Stimulated activated CD4-positive, alpha-beta T cell treated with anti-CD3 and anti-CD28 coated beads, Interleukin-4, amount 100 ng/mL, for 1 hour (primary cell): ENCODE measurements at places on chromosomes 16 and 17.

- no peak for DNase-seq
Measured at GRCh38 chr16:56871172-56871593, 6.2 kb downstream of the SLC12A3 start.

DNA sequence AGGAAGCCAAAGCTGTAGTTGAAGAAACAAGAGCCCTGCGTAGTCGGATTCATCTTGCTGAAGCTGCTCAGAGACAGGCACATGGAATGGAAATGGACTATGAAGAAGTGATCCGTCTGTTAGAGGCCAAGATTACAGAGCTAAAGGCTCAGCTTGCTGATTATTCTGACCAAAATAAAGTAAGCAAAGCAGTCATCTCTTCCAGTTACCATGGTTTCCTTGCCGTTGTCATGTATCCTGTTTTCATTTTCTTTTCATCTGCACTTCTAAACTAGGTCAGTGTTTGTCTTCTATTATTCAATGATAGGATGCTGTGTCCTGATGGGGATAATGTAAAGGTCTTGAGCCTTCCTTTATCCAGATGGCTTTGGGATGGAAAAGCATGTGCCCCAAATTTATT, 104.3 kb downstream of the STXBP4 start:
- no peak for DNase-seq

GRCh38 chr17:61805399-61805798, 57.9 kb downstream of the BRIP1 start:
- DNase-seq, result no peak

- DNase-seq, result no peak
Measured at GRCh38 chr17:12667299-12667958, 1.7 kb downstream of the MYOCD start.

- DNase-seq, result peak; percentile 74
Measured at GRCh38 chr17:50944054-50944901, 78.1 kb upstream of the TOB1 start.

DNA sequence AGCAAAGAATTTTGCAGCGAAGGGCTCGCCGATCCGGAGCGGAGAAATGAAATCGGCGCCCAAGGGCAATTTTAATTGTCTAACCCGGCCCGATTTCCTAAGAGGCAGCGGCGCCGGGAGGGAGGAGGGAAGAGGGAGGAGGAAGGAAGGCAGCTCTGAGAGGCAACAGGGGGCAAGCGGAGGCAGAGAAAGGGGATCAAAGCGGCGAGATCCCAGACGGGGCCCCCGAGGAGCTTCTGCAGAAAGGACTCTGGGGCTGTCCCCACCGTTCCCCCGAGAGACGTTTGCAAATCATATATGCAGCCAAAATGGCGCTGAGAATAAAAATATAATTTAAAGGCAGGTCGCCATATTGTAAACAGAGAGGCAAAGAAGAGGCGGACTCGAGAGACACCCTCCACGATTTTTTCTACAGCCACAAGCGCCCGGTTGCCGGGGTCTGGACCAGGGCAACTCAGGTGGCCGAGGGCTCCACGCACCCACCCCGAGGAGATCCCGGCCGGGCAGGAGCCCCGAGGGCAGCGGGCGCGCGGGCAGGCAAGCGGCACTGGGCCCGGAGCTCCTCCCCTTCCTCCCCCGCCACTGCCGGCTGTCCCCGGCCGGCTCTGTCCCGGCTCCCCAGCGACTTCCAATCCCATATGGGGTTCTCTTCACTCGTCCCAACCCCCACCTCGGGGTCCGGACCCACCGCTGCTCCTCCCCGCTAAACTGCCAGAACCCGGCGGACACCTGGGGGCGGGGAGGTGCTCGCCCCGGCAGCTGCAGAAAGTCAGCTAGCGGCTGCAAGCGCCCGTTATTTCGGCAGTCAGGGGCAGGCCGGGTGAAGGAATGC, 1.9 kb downstream of the PHF12 start:
- DNase-seq, result peak; percentile 78

DNA sequence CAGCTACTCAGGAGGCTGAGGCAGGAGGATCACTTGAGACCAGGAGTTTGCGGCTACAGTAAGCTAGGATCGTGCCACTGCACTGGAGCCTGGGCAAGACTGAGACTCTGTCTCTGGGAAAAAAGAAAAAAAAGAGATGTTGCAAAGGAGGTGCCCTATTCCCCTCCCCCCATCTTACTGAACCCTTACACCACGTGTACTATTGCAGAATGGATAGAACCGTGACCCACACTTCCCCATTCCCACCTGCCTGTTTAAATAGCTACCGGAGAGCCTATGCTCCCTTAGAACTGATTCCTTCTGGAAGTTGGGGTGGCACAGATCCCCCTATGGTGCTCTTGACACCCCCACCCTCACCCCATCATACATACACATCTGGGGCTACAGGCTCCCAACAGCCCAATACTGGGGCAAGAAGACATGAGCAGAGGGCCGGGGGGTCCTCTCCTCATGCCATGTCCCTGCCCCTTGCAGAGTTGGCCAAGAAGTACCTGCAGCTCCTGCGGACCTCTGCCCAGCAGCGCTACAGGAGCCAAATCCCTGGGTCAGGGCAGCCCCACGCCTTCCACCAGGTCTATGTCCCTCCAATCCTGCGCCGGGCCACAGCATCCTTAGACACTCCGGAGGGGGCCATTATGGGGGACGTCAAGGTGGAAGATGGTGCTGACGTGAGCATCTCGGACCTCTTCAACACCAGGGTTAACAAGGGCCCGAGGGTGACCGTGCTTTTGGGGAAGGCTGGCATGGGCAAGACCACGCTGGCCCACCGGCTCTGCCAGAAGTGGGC, 35.7 kb downstream of the NLRC5 start:
- DNase-seq, result no peak

GRCh38 chr16:64696866-64697265, 425.0 kb downstream of the CDH11 start:
- DNase-seq, result no peak

DNA sequence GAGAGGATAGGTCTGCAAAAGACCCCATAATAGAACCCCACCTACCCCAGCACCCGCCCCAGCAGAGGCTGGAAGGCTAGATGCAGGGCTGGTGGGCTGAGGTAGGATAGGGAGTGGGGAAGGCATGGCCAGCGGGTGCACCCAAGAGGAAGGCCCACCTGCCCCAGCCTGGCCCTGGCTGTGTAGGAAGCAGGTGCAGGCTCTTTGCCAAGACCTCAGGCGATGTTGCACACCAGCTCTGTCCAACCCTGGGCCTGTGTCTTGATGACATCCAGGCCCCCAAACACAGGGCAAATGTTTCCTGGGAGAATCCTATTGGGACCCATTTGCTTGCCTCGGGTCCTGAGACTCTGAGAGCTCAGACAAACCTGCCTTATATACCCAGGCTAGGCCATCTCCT, 12.2 kb downstream of the UNC119 start:
- DNase-seq, result no peak

GRCh38 chr16:54879681-54880080, 51.0 kb upstream of the IRX5 start:
- no peak for DNase-seq

- no peak for DNase-seq
Measured at GRCh38 chr17:79645777-79646088, 34.9 kb upstream of the RBFOX3 start.

- no peak for DNase-seq
Measured at GRCh38 chr17:65071861-65072260, 15.3 kb upstream of the GNA13 start.

DNA sequence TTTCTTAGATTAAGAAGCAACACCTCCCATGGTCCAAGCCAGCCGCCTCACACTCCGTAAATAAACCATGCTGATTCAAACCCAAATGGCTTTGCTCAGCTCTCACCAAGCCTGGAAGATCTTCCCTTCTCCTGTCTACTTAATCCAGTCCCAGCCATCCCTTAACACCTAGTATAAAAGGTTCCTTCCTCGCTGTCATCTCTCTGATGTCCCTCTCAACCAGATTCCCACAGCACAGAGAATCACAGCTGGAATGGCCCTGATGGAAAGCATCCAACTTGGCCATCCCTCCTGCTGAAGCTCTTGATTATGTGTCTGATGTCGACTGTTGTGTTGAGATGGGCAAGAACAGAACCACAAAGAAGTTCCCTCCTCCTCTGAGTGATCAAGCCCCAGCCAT, 50.6 kb upstream of the ADCY9 start:
- DNase-seq, result no peak

- DNase-seq, result no peak
Measured at GRCh38 chr17:47728214-47728877, 4.7 kb upstream of the TBX21 start.

GRCh38 chr17:71251276-71251675, 869.5 kb upstream of the SOX9 start:
- DNase-seq, result no peak

DNA sequence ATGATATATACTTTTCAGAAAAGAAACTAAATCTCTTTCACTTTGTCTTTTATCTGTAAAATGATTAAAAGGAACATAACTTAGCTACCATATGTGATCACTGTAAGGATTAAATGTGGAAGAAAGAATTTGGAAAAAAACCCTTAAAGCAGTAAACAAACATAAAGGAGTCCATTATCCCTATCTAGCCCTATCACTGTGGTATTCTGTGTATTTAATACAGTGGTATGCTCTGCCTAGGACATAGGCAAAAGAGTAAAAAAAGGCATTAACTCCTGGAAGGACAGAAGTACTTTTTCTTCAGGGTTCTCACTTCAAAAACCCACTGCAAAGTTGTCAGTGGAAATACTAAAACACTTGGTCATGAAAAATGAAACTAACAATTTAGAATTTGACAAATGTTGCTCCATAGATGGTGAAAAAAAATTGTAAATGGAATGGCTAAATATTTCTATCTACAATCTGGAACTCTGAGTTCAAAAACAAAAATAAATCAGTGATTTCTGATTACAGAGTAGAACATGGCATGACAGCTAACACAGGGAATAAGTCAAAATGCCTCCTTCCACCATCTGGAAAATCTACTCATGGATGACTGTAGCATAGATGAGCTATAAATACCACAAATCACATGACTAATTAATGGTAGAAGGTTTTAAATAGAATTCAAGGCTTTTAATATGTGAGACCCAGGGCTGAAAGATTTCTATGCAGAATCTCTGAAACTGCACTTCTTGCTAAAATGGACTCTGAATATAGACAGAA, 140.1 kb downstream of the ITFG1 start:
- no peak for DNase-seq

- DNase-seq, result no peak
Measured at GRCh38 chr17:81612172-81612970, 24.5 kb downstream of the NPLOC4 start.

DNA sequence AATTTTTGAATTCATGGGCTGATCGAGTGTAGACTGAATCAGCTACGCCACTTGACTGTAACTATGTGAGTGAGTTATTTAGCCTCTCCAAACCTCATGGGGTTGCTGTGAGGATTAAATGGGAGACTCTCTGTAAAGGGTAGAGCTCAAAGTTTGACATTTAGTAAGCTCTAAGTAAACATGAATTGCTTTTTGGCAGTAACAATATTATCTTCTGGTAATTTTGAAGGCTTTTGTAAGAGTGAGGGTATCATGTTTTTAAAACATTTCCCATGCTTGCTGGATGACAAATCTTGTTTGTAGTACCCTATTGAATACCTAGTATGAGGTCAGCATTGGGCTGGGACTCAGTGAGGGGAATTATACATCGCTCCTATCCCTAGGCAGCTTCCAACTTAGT, 35.3 kb downstream of the MRTFB start:
- DNase-seq, result no peak

DNA sequence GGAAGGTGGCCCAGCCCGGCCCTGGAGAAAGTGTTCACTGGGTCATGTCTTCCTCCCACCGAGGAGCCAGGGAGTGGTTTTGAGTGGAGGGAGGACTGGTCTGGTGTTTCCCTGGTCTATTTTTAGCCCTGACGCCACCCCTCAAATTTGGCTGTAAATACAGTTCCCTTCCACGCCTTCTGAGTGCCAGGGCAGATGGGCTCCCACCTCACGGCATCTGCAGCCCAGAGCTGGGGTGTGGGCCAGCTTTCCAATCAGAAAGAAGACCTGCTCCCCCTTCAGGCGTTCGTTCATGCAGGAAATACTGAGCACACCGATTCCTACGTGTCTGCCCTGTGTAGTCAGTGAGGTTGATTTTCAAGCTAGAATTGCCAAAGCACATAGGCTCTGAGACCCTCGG, 53.7 kb downstream of the SNX20 start:
- DNase-seq, result peak; percentile 46

- DNase-seq, result no peak
Measured at GRCh38 chr17:77304746-77305473, 164.1 kb downstream of the SEC14L1 start.

DNA sequence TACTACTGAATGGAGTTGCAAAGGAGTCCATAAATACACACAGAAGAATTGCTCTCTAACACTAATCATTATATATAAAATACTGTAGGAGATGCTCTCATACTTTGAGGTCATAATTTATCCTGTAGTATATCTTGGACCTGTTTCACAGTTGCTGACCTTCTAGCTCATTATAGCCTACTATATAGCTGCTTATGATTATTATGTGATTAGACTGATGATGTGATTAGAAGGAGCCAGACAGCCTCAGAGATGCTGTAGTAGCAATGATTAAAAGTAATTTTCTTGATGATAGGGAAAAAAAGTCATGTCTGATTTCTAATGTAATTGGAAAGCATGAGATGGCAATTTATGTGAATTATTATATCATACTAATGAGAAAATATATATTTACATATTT, 455.7 kb downstream of the CNTNAP4 start:
- no peak for DNase-seq

DNA sequence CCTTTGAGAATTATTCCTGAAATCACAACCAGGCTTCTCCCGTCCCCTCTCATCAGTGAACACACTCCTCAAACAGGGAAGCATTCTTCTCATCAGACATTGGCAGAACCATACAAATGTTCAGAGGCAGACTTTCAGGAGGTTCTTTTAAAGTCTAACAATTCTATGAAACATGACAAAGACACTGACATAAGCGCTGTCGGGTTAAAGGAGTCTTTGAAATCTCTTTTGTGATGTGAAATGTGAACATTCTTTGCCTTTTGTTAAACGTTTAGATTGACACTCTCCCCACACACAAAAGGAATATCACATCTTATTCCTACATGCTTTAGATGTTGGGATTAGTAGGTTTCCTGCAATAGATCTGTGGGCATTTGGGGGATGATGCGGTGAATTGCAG, 63.9 kb downstream of the NETO2 start:
- DNase-seq, result no peak

- no peak for DNase-seq
Measured at GRCh38 chr17:28509789-28510188, 3.6 kb downstream of the FOXN1 start.

GRCh38 chr16:1620391-1620790, 8.2 kb downstream of the CRAMP1 start:
- DNase-seq, result no peak

DNA sequence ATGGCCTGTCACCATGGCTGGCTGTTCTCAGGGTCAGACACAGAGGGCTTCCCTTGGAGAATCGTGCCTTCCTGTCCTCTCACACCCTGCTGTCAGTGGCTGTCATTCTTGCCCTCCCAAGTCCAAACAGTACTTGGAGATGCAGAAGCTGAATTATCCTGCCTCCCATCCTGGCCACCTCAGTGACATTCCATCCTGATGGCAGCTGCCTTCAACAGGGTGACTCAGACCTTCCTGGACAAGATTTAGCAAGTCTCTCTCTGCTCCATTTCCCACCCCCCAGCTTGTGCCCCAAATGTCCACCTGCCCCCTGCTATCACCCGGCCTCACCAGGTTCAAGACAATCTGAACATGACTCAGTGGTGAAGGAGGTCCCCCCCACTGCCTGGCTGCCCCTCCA, 4.8 kb upstream of the KRT36 start:
- no peak for DNase-seq

GRCh38 chr17:63440770-63441335, 5.3 kb downstream of the CYB561 start:
- DNase-seq, result no peak

GRCh38 chr16:19744670-19745069, 26.6 kb downstream of the IQCK start:
- no peak for DNase-seq

- no peak for DNase-seq
Measured at GRCh38 chr17:61411261-61412142, 11.9 kb downstream of the TBX2 start.
